Frontal cortex (tissue), 4 donors: ENCODE measurements at places on chromosomes 3 and 15. TPM values are rescaled to one million over a fixed set of nuclear protein-coding genes. Genes with fewer than 3 reads are reported as not detected.
A peak's percentile ranks its signal among the peaks of the same experiment; 100 is the strongest.

DNA sequence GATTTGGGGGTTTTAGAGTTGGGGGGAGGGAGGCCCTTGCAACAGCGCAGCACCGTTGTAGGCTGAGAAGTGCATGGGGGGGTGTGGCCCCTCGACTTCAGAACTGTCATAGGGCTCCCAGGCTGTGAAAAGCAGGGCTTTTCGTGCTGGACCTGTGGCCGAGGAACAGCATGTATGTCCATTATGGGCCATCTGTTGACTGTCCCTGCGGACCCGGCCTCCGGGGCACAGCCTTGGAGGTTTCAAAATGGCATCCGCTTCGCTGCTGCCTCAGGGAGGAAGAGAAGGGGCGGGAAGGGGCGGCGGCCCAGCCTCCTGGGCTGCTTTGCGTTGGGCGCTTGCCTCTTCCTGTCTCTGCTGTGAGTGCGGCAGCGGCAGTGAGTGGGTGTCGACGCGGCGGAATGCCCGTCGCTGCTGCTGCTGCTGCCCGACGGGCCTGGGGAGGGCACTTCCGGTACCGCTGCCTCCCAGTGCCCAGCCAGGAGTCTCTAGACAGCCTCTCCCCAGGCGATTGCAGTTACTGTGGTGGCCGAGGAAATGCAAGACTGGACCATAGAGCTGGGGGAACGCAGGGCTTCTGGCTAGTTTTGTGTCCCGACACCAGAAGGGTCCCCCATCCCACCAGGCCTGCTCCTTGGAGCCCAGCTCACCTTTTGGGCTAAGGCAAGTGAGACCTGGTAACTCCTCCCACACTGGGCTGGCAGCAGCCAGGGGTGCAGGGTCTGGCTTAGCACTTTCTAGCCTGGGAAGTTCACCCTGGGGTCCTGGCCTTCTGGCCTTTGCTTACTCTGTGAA is 1.9 kb downstream of the GNAI2 start:
- peak; percentile 68 for DNase-seq

GRCh38 chr15:33737687-33738601 is 230.4 kb upstream of the CHRM5 start:
- peak; percentile 38 for DNase-seq

Gene RHOV
- 9.4 TPM for total RNA-seq

Gene PLD1
- 4.1 TPM for total RNA-seq

GRCh38 chr3:20307383-20307782 is 121.4 kb upstream of the SGO1 start:
- DNase-seq, result no peak

- no peak for DNase-seq
Observed at GRCh38 chr15:64892847-64893403, 18.8 kb upstream of the ANKDD1A start.

Gene TP63
- 0.41 TPM for total RNA-seq

GRCh38 chr3:28672406-28672805 is 323.8 kb upstream of the AZI2 start:
- DNase-seq, result no peak
